ENCODE measurements at places on chromosomes 7 and 10.

DNA sequence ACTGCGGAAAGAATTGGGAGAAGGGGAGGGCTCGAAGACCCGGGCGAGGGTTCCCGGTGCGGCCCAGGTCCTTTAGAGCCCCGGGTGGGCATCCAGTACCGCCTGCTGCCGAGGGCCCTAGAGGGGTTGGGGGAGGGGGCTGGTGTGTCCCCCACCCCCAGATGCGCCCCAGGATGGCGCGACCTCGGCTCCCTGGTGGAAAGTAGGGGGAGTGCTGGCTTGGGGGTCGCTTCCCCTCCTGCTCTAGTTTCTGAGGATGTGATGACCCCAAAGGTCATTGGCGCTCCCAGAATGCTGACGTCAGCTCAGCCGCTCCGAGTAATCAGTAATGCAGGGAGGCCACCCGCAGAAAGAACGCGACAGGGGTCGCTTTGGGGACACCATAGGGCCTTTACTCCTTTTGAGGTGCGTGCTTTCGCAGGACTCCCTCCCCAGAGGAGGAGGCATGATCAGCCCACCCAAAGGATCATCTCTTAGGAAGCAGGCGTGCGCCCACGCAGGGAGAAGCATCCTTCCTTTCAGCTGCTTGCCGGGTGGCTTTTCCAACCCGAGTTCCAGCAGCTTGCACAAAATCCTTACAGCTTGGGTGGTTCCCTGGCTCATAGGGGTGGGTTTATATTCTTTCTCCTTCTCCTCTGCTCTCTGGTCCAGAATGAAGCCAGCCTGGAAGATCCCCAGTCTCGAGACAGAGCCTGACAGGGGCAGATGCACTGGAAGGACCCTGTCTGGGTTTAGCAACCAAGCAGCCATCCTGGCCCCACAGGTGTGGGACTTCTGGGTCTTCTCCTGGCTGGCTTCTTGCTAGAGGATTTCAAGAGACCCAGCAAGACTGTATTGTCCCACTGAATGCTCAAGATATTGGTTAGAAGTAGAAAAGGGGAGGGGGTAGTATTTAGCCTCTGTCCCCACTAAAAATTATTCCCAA lies 1.3 kb upstream of the PRKAG2 start:
- DNase-seq = no peak

DNA sequence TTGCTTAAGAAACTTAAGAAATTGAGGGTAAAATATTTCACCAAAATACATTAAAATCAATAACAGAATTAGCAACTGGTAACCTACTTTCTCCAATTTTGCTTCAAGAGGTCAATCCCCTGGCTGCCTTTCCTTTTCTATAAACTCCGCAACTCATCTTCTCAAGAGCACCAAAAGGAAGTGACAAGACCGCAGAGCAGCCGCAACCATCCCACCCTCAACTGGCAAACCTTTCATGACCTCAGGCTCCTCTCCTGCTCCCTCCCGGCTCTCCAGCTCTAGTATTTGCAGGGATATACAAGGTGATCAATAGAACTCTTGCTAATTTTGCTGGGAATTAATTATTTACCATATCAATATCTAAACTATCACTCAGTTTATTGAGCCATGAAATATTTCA lies 88.9 kb downstream of the ATE1 start:
- DNase-seq = no peak

GRCh38 chr7:122746948-122747347 lies 44.2 kb upstream of the RNF148 start:
- DNase-seq = no peak

DNA sequence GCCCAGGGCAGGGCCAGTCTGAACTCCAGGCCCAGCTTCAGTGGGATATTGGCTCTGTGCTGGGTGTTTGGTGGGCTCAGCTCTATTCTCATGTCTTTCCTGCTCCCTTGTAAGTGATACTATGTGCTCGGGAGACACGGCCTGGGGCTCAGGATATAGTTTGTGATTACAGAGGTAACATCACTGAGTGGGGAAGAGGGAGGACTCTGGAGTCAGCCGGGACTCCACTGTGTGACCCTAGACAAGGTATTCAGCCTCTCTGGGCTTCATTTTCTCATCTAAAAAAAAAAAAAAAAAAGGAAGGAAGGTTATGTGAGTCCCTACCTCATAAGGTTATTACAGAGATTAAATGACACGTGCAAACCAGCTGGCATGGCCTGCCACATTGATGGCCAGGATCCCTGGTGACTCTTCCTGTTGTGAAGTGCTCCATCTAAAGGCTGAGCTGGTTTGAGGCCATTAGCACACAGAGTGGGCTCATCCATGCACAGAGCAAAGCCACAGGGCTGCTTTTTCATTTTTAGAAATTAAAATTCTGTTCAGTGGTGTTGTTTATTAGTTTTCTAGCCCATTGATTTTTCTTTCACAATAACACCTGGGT lies 15.7 kb downstream of the SLC13A4 start:
- no peak for DNase-seq

GRCh38 chr7:27141923-27142579 lies 1.4 kb downstream of the HOXA5 start:
- no peak for DNase-seq

GRCh38 chr7:54757711-54758110 lies 1.3 kb downstream of the SEC61G start:
- DNase-seq = no peak

GRCh38 chr10:43383204-43383971 lies 12.0 kb downstream of the FXYD4 start:
- no peak for DNase-seq

- no peak for DNase-seq
These were observed 9.1 kb upstream of the JAKMIP3 start for GRCh38 chr10:132056663-132057062.

GRCh38 chr10:117550076-117550475 lies 7.5 kb downstream of the EMX2 start:
- no peak for DNase-seq

DNA sequence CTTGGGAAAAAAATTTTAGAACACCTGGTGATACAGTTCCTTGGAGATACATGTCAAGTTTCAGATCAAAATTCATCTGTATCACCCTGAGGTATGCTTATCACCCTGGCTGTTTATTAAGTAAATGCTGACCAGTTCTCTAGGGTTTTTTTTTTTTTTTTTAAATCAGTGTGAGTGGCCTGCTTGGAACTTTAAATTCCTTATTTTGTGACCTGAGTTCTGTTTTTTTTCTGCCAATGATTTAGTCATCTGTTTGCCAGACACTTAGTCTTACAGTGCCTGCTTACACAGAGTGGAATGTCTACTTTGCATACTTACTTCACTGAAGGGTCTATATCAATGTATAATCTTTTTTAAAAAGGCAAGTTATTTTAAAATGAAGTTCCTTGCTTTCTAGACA lies 1.8 kb downstream of the TSPAN13 start:
- no peak for DNase-seq

- no peak for DNase-seq
These were observed 2.3 kb upstream of the PNPLA8 start for GRCh38 chr7:108528183-108528712.

GRCh38 chr10:61410353-61411070 lies 42.7 kb downstream of the TMEM26 start:
- DNase-seq = no peak

- DNase-seq = no peak
These were observed 76.6 kb downstream of the TMEM178B start for GRCh38 chr7:141150465-141150864.

DNA sequence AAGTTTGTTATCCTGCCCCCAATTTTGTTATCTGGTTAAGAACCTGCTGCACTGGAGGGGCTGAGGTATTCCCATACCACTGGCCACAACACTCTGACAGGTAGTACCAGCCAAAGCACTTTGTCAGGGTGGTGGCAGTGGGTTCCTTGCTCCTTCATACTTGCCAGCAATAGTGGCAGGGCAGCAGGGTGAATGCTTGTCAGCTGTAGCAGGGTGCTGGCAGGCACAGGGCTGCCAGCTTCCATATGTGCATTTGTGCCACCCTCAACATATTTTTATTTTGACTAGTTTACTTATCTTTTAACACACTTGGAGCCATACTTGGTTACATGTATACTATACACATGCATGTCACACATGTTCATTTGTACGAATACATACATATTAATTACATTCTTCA lies 294.0 kb upstream of the VWC2 start:
- DNase-seq = no peak

- DNase-seq = no peak
These were observed 458.3 kb downstream of the PTPRN2 start for GRCh38 chr7:158129037-158130022.

- no peak for DNase-seq
These were observed 184.0 kb downstream of the ADAM12 start for GRCh38 chr10:126204320-126204719.

GRCh38 chr7:146654048-146654447 lies 537.4 kb downstream of the CNTNAP2 start:
- no peak for DNase-seq

- DNase-seq = no peak
These were observed 7.5 kb downstream of the CCDC71L start for GRCh38 chr7:106653488-106653887.

DNA sequence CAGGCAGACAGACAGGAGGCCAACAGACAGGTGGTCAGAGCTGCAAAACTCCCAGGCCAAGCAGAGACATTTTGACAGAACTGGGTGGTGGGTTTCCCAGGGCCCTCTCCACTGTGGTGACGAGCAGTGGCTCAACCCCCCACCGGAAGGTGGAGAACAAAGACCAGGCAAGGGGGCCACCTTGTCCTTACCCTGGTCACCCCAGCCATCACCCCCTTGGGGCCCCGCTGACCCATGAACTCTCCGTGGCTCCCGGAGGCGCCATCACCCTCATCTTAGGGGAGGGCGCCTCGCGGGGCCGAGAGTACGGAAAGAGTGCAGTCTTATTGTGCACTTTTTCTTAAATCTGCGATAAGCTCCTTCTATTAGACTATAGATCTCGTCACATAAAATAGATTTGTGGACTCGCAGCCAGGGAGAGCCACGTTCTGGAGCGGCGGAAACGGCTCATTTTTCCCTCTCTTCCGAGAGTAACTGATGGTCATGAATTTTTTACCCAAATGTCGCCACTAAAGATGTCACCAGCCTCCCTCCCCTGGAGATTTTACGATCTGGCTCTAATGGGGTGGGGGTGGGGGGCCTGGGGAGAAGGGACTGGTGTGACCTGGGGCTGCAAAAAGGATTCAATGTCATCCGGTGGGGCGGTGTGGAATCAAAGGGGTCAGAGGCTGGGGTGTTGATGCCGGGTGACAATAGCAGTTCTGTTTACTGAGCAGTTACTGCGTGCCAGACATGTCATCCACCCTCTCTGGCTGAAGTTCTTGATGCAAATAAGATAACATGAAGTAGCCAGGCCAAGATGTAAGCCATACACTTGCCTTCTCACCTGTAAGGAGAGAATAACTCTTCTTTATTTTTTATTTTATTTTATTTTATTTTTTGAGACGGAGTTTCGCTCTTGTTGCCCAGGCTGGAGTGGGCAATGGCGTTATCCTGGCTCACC lies 71.1 kb upstream of the MYL10 start:
- no peak for DNase-seq

- DNase-seq = no peak
These were observed 138.7 kb downstream of the ZNF365 start for GRCh38 chr10:62512732-62513475.

- DNase-seq = no peak
These were observed 51.2 kb downstream of the MAPK8 start for GRCh38 chr10:48357631-48358030.

GRCh38 chr10:66916030-66916429 lies 9.8 kb upstream of the LRRTM3 start:
- no peak for DNase-seq

GRCh38 chr10:113720386-113720785 lies 31.1 kb upstream of the PLEKHS1 start:
- no peak for DNase-seq

GRCh38 chr7:139431010-139431409 lies 52.5 kb downstream of the KLRG2 start:
- no peak for DNase-seq

GRCh38 chr10:33498391-33498891 lies 164.0 kb upstream of the NRP1 start:
- DNase-seq = no peak

- no peak for DNase-seq
These were observed 81.1 kb upstream of the FZD1 start for GRCh38 chr7:91182819-91183764.

GRCh38 chr10:89916468-89917215 lies 215.3 kb downstream of the KIF20B start:
- DNase-seq = no peak

- no peak for DNase-seq
These were observed 1174.9 kb upstream of the AUTS2 start for GRCh38 chr7:68423356-68423755.

DNA sequence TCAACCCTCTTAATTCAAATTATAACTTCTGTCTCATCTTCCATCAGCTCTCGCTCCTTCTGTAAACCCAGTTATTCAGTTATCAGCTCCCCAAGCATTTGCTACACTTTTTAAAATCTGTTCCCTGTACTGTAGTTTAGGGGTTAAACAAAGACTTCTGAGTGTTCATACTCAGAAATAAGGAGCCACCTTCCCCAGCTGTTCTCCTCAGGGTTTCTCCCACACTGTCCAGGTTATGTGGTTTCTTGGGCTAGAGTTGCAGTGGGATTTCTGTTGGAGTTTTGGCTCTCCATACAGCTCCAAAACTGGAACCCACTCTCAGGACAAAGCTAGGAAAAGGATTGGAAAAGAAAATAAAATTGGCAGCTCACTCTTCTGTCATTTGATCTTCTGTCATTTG lies 20.8 kb downstream of the NHLRC2 start:
- no peak for DNase-seq

DNA sequence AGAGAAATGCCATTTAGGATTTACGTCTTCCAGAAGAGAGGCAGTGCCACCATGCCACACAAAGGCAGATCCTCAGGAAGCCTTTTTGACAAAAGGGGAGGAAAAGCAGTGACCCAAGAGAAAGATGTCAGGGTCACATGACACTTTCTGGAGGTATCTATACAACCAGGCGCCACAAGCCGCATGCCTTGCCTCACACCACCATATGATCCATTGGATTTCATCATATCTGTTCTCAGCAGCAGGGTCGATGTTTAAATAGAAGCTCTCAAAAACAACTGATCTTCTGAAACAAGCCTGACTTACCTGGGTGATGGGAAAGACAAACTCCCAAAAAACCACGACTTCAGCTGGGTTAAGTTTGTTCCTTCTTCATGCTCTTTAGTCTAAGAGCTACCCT lies 52.5 kb upstream of the UNC5B start:
- no peak for DNase-seq
